ENCODE measurements at places on chromosomes 3 and 15.
A peak's percentile ranks its signal among the peaks of the same experiment; 100 is the strongest.

- no peak for DNase-seq
Measured at GRCh38 chr3:188407158-188407880, 253.4 kb downstream of the LPP start.

DNA sequence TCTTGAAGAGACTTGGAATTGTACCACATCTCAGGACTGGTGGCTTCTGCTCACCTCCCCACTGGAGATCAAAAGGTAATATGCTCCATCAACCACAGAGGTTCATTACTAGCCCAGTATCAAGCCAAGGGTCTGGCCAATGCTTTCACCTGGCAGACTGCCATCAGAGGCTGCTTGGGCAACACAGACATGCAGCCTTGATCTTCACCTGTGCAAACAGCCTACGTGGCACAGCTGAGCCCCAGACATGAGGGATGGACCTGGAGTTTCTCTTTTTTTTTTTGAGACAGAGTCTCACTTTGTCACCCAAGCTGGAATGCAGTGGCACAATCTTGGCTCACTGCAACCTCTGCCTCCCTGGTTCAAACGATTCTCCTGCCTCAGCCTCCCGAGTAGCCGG, 105.6 kb upstream of the HES1 start:
- no peak for DNase-seq

DNA sequence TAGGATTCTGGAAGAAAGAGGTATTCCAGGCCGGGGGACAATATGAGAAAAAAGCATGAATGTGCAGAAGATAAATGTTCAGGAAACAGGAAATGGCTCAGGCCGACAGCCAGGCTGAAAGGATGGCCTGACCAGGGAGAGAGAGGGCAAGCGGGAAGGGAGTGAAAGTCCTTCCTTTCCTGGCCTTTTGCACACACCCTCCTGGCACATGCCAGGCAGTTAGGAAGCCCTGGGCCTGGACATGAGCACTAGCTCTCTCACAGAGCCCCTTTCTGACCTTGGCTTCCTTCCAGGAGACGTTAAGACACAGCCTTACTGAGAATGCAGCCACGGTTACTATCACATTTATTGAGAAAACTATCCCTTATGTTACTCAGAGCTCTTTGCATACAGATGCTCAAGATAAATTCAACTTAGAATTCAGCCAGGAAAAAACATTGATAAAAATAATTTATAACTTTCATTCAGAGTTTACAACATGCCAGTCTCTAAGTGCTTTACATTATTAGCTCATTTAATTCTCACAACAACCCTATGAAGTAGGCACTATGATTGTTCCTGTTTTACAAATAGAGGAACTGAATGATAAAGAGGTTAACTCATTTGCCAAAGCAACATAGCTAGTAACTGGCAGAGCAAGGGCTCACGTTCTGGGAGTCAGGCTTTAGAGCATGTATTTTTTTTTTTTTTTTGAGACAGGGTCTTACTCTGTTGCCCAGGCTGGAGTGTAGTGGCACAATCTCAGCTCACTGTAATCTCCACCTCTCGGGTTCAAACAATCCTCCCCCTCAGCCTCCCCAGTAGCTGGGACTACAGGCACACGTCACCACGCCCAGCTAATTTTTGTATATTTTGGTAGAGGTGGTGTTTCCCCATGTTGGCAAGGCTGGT, 39.4 kb upstream of the SMAD3 start:
- DNase-seq = peak; percentile 52

- no peak for DNase-seq
Measured at GRCh38 chr3:51921081-51921578, 18.0 kb upstream of the IQCF1 start.

GRCh38 chr15:67838789-67839332, 984 bp downstream of the RNU6-1 start:
- peak; percentile 36 for DNase-seq

DNA sequence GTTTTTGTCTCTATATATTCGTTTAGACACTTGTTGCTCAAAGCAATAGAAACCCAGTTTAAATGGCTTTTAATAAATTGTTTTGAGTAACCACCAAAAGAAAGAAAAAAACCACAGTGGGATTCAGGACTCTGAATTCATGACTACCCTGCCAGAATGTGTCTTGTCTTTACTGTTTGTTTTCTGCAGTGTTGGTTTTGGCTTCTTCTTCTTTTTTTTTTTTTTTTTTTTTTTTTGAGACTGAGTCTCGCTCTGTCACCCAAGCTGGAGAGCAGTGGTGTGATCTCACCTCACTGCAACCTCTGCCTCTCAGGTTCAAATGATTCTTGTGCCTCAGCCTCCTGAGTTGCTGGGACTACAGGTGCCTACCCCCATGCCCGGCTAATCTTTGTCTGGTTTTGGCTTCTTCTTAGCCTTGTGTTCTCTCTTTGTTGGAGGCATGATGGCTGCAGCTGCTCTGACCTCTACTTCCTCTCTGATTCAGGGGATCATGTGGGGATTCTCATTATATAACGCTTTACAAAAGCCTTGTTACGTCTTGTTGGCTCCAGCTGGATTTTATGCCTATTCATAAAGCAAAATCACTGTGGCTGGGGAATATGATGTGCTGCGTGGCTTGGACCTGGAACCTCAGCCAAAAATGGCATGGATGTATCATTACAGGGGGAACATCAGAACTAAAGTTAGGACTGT, 54.0 kb downstream of the PLS1 start:
- DNase-seq = no peak

DNA sequence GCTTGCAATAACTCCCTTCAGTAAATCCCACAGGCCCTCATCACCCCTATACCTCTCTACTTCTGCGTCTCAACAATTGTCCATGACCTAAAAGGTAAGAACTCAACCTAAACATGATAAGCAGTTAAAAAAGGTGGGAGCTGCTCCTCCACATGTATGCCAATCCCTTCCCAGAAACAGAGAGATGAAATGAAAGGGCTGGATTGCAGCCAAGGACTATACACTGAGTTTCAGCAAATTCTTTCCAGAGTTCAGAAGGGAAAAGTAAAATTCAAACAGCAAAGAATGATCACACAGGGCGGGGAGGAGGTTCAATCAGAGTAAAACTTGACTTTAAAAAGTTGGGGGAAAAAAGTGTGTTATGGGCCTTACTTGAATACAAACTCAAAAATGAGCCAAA, 27.5 kb downstream of the PLOD2 start:
- peak; percentile 46 for DNase-seq
